Naive thymus-derived CD8-positive, alpha-beta T cell (primary cell): ENCODE measurements at places on chromosomes 6 and 20.

DNA sequence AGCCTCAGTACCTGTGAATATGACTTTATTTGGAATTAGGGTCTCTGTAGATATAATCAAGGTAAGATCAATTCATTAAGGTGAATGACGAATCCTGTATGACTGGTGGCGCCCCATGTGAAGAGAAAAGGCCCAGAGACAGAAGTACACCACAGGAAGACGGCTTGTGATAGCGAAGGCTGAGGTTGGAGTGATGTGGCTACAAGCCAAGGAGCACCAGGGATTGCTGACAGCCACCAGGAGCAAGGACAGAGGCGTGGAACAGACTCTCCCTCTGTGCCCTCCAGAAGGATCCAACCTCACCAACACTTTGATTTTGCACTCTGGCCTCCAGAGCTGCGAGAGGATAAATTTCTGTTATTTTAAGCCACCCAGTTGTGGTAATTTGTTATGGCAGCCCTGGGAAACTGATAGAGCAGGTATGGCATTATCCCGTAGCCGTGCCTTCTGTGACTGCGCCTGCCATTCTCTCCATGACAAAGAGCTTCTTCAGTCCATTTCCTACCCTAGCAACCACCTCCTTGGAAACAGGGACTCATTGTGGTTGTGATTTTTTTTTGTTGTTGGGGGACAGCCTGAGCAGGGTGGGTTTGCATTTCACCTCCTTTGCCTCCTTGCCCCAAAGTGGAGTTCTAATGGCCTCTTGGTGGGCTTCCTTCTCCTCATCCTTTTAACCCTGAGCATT lies 29.6 kb downstream of the PTK7 start:
- DNase-seq: no peak

DNA sequence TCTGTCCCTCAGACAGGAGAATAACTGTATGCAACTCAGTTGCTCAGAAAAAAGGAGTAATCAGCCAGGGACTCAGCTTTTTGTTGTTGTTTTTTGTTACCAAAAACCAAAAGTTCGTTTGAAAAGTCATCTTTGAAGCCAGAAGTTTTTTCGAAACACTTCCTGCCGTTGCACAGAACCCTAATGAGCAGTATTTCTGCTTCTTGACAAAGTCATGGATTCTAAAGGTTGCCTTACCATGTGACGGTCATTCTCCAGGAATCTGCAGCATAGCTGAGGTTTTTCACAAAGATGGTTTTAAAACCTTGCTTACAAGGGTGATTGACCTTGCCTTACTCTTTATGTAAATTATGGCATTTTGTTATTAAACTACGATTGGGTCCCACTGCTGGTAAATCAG lies 1.9 kb downstream of the RAB32 start:
- no peak for DNase-seq

- DNase-seq: no peak
Measured at GRCh38 chr6:56386717-56387116, 139.3 kb upstream of the COL21A1 start.

DNA sequence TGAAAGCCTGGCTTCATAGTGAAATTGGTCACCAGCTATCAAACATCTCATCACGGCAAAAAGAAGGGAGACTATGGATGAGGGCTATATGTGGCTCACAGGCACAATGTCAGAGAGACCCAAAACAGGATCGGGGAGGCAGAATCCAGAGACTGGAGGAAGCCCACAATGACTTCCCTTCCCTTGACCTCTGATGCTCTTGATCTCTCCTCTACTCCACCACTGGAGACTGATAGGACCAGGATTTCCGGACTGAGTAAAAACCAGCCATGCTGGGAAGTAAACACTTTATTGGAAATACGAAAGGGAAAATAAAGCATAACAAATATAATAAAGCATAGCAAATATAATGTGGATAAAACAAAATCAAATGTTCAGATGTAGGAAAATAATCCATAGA lies 597.3 kb downstream of the UTRN start:
- no peak for DNase-seq

- no peak for DNase-seq
Measured at GRCh38 chr20:25088267-25088666, 6.3 kb upstream of the VSX1 start.

DNA sequence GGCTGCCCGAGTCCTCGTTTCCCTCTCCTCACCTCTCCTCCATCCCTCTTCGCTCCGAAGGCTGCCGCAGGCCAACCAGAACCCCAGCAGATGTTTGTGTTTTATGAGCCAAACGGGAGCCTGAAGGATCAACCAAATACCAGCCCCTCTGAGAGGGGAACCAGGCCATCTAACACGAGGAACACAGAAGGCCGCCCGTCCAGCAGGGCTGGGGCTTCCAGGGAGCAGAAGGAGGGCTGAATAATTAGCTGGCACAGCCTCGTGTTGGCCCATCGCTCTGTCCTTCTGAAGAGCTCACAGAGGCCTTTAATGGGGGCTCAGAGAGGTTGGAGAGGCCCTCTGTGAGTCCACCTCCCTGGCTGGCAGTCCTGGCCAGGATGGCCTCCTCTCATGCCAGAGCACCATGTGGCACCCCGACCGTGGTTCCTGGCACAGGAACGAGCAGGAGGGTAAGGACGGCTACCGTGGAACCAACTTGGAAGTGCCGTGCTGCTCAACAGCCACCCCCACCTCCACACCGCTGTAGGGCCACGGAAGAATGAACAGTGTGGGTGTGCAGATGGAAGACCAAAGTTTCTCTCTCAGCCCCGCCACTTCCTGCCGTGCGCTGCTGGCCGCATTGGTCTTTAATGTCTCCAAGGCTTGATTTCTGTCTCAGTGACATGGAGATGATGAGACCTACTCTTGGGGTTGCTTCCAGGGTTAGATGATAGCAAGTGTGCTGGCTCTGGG lies 155.2 kb downstream of the SCML4 start:
- DNase-seq: peak; percentile 27

GRCh38 chr6:159080217-159080976 lies 35.6 kb upstream of the TAGAP start:
- no peak for DNase-seq

DNA sequence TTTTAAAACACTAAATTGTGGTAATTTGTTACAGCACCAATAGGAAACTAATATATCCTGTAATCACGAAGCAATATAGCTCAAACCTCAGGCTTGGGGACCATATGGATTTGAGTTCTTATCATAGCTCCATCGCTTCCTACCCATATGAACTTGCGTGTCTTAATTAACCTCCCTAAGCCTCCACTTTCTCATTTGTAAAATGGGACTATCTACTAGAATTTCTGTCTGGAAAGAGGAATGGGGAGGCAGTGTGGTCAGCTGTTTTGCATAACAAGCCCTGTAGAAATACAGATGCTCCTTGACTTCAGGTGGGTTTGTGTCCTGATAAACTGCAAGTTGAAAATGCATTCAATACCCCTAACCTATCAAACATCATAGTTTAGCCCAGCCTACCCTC lies 17.1 kb downstream of the HLA-DOB start:
- DNase-seq: no peak

DNA sequence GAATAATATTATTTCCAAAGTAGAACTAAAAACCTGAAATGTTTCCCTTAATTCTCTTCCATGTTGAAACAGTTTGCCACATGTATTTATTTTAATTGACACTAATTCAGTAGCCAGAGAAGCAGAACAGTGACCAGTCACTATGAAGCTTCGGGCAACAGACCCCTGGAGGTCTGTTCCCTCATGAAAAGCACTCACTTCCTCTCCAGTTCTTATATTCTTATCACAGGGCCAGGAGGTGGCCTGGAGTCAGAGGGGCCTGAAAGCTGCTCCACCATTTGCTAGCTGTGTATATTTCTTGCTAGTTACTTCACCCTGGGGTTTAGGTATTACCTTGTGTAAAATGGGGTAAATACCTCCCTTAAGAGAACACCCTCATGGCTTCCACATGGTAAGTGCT lies 49.1 kb downstream of the MAP7 start:
- no peak for DNase-seq

DNA sequence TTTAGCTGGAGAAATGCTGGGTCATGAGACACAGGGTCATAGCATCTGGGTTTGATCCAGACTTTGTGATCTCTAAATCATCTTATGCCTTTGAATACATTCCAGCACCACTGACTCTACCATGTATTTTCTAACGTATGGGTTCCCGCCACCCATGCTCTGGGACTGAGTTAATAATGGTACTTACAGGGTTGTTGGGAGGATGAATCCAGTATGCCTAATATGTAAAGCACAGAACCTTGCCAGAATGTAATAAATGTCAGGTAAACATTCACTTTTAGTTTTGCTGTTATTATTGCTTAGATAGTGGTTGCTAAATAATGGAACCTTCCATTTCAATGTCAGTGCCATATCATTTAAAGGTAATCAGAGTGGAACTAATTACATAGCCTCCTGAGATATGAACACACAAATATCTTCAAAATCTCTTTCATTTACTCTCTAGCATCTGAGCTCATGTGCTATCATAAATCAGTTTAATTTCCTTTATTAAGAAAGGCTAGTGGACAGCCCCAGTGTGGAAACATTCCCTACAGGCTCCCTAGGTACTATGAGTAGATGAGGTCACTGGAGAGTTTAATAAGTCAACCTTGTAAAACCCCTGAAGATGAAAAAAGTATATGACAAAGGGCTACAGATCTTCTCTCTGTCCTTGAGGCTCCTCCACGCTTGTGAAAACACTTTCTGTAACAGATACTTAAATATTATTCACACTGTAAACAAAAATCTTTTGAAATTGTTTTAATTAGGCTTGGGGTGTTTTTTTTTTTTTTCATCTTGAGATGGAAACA lies 226.6 kb downstream of the ALDH8A1 start:
- DNase-seq: no peak

GRCh38 chr6:135054226-135054568 lies 425 bp downstream of the HBS1L start:
- no peak for DNase-seq

- no peak for DNase-seq
Measured at GRCh38 chr20:57188056-57188455, 78.4 kb downstream of the BMP7 start.

- DNase-seq: no peak
Measured at GRCh38 chr6:91608428-91608827, 1021.6 kb upstream of the MAP3K7 start.

DNA sequence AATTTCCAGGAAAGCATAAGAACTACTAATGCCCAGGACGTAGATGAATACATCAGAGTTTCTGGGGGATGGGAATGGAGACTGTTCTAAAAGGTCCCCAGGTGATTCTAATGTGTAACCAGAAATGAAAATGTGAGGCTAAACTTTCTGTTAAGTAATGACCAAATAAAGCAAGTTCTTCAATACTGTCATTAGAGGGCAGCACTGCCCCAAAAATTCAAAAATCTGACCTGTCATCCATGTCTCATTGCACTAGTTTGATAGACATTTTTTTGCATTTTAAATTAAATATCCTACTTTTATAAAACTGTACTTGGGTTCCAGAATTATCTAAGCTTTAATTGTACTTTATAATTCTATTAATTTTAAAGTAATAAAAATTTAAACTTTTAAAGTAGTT lies 94.9 kb downstream of the RFX6 start:
- DNase-seq: no peak

DNA sequence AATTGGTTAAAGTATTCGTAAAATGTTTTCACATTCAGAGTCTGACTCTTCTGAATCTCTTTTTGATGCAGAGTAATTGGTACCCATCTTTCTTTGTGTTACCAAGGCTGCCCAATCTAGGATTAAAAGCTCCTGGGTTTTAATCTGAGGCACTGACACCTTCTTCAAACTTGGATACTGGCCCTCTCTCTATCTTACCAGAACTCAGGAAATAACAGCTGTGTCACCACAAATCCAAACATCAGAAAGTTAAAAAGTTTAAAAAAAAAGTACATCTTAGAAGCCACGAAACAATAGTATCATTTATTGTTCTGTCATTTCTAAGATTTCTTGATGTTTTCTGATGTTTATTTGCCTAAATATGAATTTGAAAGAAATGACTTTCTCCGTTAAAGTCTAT lies 255.5 kb upstream of the RUNX2 start:
- no peak for DNase-seq

- peak; percentile 34 for DNase-seq
Measured at GRCh38 chr20:47489448-47489872, 12.2 kb upstream of the NCOA3 start.

- no peak for DNase-seq
Measured at GRCh38 chr6:74742793-74743508, 462.9 kb downstream of the COL12A1 start.

DNA sequence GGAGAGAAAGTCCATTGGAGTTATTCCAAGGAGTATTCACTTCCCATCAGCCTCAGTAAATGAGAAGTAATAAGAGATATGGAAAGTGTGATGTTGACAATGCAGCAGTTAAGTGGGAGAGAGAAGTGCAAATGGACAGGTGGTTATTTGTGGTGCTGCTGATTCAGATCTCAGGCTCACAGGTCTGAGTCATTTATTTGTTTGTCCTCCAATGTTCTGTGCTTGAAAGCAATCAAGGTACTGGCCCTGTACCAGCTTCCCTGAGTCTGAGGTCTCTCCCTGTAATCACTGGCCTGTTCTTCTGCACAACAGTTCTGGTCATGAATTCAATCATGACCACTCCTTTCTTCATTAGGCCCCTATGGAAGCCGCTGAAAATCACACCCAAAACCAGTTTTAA lies 827.7 kb downstream of the MAFB start:
- DNase-seq: no peak

DNA sequence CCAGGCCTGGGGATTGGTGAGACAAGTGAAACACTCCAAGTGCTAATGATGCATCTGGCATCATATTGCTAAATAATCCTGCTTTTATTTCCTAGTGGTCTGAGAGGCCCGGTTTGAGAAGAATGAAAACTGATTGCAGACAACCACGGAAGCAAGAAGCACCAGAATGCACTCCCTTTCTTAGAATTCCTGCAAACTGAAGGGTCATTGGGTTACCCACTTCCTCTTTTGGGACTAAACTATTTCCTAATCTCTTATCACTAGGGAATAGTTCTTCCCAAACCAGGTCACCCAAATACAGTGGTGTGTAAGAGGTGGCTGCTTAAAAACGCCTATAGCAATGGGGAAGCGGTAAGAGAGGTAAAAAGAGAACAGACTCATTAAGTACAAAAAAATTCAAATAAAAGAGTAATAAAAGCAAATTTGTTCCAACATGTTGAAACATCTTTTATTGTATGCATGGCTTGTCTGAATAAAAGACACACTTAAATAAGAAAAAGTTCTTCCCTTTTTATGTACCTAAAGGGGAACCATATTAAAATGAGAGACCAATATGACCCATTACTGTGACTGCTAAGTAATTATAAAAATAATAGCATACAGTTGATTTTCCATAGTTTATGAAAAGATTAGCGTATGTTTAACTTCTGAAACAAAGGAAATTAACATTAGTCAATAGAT lies 125.8 kb downstream of the MYB start:
- no peak for DNase-seq

GRCh38 chr6:45513213-45513618 lies 135.5 kb upstream of the SUPT3H start:
- DNase-seq: no peak
